ENCODE measurements at places on chromosomes 11 and 22.

DNA sequence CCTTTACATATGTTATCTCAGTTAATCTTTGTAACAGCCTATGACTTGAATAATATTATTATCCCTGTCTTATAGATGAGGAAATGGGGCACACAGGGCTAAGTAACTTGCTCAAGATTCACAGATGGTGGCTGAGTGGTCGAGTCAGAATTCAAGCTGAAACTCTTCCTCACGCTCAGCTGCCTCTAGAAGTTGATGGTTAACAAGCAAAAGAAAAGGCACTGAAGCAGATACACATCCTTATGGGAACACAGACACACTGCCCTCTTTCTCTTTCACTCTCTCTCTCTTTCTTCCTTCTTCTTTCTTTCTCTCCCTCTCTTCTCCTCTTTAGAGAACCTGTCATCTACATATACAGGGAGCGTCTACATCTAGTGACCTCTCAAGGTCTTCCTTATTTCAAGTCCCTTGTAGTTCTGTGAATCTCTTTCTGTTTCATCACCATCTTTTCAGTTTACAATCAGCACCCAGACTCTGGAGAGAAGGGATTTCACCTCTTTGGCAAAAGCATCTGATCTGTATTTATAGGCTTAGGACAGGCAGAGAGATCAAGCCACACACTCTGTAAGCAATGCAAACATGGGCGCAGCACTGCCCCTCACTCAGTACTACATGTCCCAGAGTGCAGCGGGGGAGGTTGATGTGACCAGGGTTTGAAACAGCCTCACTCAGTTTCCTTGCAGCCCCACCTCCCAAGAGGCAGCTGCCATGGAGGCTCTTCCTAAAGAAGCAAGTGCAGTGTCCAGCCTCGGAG lies 75.7 kb downstream of the GRAMD1B start:
- DNase-seq: no peak

GRCh38 chr11:73154178-73154577 lies 12.1 kb upstream of the FCHSD2 start:
- no peak for DNase-seq

GRCh38 chr11:130992788-130993187 lies 76.5 kb upstream of the SNX19 start:
- no peak for DNase-seq

- no peak for DNase-seq
Measured at GRCh38 chr22:24489011-24489410, 6.1 kb upstream of the UPB1 start.

DNA sequence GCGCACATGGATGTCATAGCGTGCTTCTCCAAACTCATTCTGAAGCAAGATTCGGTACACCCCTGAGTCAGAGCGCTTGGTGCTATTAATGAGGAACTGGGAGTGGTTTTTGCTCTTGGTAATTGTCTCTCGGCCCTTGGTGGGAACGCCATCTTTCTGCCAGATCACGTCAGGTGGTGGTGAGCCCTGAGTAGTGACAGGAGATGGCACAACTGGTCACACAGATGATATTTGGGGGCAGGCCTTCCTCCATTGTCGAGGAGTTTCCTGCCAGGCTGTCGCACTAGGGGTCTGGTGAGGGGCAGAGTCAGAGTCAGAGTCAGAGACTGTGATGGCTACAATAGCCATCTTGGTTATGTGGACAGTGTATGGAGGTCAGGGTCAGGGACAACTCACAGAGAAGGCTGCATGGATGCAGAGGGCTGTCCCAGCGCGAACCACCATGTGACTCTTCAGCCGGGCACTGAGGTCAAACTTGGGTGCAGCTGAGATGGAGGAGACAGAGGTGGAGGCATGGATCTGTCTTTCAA lies 9.3 kb downstream of the TMEM86A start:
- DNase-seq: no peak

DNA sequence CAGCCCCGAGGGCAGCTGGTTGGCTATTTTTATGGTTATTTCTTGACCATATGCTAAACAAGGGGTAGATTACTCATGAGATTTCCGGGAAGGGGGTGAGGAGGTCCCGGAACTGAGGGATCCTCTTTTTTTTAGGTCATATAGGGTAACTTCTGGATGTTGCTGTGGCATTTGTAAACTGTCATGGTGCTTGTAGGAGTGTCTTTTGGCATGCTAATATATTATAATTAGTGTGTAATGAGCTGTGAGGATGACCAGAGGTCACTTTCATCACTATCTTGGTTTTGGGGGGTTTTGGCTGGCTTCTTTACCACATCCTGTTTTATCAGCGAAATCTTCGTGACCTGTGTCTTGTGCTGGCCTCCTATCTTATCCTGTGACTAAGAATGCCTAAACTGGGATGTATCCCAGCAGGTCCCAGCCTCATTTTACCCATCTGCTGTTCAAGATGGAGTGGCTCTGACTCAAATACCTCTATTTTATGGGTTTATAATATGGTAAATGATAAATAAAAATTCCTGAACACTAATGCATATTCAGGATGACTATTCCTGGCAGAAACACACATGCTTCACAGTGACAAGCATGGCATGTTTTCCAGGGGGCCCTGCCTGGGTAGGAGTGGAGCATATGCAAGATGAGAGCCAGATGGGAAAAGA lies 11.2 kb downstream of the KREMEN1 start:
- DNase-seq: no peak

DNA sequence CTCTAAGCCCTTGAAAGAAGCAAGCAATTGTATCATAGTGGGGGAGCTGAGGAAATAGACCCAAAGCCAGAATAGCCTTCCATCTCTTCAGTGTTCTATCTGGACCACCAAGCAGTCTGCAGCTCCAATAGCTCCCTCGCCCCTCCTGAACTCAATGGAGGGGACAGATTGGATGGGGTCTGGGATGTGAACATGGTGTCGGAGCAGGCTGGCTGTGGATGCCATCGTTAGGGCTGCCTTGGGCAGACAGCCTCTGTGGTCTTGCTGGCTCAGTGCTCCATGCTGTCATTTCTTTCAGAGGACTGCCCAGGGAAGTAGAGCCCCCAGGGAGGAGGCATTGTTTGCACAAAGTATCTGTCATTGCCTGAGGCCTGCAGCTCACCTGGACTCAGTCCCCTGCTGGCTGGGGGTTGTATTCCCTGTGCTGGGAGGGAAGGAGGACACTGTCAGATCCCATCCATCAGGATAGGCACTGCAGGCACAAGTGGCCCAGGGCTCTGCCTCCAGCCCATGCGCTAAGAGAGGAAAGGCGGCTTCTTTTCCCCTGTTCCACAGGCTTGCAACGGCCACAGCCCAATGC lies 537.7 kb downstream of the BUD13 start:
- no peak for DNase-seq

- DNase-seq: no peak
Measured at GRCh38 chr11:7540830-7541555, 27.2 kb downstream of the PPFIBP2 start.

DNA sequence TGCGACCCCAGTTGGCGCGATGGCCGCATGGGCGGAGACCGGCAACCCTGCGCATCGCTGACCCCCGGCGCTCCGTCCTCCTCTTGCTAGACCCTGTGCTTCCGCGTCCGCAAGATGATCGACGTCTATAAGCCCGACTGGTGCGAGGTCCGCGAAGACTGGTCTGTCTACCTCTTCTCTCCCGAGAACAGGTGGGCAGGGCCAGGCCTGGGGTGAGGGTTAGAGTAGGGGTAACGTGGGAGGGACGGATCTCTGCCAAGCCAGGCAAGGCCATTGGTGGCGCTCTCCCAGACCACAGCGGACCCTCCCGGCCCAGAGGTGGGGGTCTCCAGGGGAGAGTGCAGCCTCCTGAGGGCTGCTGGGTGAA lies 92.1 kb downstream of the CACNA1I start:
- no peak for DNase-seq

- DNase-seq: no peak
Measured at GRCh38 chr11:33059331-33060007, 20.1 kb downstream of the TCP11L1 start.

DNA sequence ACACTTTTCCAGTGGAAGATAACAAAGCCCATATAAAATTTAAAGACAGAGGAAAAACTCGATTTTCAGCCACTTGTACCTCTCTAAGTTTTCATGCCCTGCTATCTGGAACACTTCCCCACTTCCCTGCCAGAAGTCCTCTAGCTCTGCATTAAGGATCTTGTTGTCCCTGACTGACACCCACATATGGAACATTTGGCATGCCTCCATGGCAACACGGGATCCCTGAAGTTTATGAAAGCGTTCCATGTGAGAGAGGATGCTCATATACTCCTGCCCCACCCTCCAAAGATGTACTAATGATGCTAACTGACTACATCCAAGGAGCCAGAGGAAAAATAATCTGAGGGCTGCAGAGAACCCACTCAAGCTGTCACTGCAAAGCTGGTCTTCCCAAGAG lies 8.8 kb upstream of the C11orf91 start:
- no peak for DNase-seq

DNA sequence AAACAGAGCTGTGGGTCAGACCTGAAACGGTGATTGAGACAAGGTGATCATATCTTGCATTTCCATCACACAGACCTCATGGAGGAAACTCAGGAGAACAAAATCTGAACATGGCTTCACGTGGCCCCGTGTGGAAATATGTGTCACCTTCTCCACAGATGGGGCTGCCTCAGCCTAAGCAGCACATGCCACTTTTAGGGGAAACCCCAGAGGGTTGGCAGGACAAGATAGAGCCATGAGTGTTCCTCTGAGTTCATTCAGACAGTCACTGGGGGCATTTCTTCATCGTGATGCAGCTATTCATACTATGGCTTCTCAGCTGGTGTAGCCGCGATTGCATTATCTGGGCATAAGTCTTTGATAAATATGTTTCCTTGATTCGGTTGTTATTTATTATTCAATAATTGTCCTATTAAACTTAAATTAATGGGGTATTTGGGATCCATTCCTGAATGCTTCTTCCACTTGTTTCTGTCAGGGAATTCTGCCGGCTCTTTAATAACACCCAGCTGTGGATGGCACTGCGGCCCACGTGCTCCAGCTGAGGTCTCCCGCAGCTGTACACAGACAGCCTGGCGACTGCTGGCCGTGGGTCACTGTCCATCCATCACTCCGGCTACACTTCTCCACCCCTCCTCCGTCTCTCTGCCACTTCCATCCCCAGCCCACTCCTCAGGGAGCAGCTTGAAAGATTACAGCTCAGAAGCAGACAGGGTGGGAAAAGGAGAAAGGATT lies 485.1 kb downstream of the OPCML start:
- no peak for DNase-seq

DNA sequence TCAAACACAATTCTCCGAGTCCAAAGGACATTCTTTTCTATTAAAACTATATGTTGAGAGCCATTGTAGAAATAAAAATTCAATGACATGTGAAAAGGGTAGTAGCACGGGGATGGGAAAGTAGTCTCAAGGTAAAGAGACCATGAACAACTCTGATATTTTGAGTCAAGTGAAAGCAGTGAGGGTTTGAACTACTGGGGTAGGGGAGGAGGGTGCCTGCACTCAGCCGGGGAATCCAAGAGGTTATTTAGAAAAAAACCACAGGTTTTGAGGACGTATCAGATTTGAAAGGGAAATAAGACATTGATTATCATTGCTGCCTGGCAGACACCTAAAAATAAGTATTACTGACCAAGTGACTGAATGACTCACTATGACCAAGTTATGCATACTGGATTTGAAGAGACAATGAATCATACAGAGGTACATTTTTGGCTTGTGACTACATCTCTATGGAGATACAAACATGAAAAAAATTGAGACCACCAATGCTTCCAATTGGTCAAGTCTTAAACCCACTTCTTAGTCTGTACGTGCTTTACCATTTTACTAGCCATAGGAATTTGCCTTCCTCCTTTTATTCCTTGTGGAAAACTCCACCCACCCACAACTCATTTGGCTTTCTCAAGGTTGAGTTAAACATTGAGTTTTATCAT lies 2.2 kb upstream of the OR52H1 start:
- DNase-seq: peak; percentile 29

- no peak for DNase-seq
Measured at GRCh38 chr11:16049611-16050010, 306.7 kb downstream of the SOX6 start.

GRCh38 chr11:73324665-73325035 lies 16.6 kb downstream of the ARHGEF17 start:
- no peak for DNase-seq

GRCh38 chr22:20595461-20595860 lies 88.1 kb downstream of the MED15 start:
- DNase-seq: no peak

GRCh38 chr11:43693731-43694130 lies 13.2 kb downstream of the HSD17B12 start:
- no peak for DNase-seq

- peak; percentile 54 for DNase-seq
Measured at GRCh38 chr22:39534591-39535356, 2.2 kb upstream of the RPS19BP1 start.

DNA sequence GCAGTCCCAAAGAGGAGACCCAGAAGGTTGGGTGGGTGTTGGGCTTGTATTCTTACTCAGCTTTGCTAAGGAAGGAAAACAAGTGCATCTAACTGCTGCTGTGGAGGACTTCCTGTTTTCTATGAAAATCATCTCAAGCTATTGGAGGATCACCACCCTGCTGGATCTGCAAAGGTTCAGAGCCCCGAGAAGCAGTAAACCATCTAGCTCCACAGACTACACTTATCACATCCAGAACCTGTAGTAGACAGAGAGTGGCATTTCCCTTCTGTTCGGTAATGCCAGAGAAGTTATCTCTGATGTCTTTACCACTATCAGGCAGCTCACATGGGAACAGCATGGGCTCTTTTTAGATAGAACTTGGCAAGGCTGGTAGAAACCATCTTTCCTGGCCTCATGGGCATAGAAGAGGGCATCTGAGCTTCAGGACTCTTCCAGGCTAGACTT lies 21.7 kb downstream of the KCNJ1 start:
- DNase-seq: no peak

DNA sequence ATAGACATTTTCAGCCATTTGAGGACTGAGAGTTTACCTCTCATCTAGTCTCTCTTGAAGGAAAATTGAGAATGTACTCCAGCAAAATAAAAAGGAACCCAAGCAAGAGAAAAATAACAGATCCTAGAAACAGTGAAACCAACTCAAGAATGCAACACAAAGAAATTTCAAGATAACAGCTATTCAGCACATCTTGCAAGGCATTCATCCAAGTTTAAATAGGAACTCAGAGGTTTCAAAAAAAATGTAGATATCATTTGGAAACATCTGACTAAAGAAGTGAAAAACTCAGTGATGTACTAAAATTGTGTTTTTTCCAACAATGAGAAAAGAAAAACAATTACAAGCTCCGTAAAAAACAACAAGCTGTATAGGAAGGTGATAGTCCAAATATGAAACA lies 76.4 kb downstream of the TMEM135 start:
- no peak for DNase-seq

GRCh38 chr11:72776117-72776843 lies 17.6 kb downstream of the STARD10 start:
- no peak for DNase-seq

- DNase-seq: peak; percentile 97
Measured at GRCh38 chr11:28836285-28837081, 728.3 kb downstream of the METTL15 start.

DNA sequence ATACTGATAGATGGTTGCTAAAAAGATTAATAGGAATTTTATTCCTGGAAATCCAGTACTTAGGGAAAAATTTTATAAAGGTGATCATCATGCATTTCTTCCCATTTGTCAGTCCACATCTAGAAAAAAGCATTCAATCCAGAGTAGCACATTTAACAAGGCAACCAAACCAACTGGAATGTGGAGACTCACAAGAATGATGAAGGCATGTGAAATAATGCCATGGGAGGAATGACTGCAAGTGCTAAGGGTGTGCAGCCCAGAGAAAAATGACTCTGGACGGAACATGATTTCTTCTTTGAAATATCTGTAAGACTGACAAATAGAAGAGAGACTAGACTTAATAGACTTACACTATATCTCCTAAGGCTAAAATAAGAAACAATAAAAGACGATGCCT lies 33.8 kb downstream of the BLID start:
- DNase-seq: no peak

Measured in brain microvascular endothelial cell (primary cell).